ENCODE measurements at places on chromosomes 3 and 15.

DNA sequence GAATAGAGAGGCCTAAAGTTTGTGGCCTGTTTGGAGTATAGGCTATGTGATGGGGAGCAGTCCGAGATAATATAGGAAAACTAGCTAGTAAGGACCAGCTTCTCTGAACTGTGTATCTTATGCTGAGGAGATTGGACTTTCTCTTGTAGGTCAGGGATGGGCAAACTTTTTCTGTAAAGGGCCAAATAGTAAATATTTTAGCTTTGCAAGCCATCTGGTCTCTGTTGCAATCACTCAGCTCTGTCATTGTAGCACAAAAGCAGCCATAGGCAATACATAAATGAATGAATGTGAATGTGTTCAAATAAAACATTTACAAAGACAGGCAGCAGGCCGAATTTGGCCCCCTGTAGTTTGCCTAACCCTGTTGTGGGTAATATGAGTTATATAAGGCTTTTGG, 24.5 kb downstream of the TMOD3 start:
- no peak for DNase-seq

DNA sequence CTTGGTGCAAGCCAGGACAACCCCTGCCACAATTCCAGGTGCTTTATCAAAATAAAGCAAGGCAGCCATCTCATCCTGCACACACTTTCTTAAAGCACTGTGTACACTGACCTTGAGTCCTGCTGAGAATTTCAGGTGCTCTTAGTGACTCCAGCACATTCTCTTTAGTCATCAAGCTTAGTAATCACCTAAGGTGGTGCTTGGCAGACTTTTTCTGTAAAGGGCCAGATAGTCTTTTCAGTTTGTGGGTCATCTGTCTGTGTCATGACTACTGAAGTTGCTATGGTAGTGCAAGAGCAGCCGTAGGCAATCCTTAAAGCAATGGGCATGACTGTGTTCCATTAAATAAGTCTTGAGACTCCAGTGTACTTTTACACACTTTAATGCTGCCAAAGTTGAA, 36.4 kb downstream of the RIOX2 start:
- no peak for DNase-seq

DNA sequence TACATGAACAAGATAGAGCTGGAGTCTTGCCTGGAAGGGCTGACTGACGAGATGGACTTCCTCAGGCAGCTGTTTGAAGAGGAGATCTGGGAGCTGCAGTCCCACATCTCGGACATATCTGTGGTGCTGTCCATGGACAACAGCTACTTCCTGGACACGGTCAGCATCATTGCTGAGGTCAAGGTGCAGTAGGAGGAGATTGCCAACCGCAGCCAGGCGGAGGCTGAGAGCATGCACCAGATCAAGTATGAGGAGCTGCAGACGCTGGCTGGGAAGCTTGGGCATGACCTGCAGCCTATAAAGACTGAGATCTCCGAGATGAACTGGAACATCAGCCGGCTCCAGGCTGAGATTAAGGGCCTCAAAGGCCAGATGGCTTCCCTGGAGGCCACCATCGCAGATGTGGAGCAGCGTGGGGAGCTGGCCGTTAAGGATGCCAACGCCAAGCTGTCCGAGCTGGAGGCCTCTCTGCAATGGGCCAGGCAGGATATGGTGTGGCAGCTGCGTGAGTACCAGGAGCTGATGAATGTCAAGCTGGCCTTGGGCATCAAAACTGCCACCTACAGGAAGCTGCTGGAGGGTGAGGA, 5.5 kb upstream of the LARP6 start:
- DNase-seq, result no peak

DNA sequence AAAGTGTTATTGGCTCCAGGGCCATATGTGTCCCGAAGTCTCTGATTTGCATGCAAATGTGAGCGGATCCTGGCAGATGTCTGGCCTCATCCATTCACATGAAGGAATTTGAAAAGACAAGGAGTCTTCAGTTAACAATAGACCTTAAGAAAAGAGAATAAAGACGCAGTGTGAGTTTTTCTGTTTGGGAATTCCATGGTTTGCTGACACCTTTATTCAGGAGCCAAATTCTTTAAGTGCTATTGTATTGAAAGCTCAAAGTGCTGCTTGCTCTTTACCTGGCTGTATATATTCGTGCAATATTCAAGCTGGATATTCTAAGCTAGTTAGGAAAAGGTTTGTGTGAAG, 2.2 kb downstream of the LRRN1 start:
- DNase-seq, result no peak

DNA sequence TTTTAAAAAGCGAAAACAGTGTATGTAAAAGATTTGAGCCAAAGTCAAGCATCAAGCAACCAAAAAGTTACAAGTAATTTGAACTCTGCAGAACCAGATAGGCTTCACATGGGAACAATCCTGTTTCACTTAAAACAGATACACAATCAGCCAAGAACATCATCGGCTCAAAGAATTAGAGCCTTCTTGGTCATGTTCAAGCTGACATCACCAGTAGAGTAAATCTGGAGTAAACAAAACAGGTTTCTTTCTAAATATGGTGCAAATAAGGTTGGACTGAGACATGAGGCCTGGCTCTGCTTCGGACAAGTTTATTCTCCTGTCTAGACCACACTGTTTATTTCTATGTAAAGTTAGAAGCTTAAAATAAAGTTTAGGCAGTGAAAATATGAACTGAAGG, 116.0 kb downstream of the GMNC start:
- no peak for DNase-seq

- no peak for DNase-seq
Measured at GRCh38 chr3:13896473-13897154, 16.7 kb upstream of the WNT7A start.

- DNase-seq, result no peak
Measured at GRCh38 chr3:46113608-46114007, 86.3 kb upstream of the XCR1 start.

DNA sequence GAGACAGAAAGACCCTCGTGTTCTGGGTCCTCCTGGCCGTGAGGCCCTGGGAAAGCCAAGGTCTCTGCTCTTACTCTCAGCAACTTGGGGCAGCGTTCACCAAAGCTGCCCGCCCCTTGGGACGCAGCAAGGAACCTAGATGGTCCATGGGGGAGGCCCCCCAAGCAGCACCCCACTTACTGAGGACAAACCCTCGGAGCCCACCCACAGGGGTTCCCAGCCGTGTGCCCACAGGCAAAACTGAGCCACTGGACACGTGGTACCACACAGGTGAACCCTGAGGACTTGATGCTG, 166.2 kb upstream of the IQSEC1 start:
- no peak for DNase-seq

DNA sequence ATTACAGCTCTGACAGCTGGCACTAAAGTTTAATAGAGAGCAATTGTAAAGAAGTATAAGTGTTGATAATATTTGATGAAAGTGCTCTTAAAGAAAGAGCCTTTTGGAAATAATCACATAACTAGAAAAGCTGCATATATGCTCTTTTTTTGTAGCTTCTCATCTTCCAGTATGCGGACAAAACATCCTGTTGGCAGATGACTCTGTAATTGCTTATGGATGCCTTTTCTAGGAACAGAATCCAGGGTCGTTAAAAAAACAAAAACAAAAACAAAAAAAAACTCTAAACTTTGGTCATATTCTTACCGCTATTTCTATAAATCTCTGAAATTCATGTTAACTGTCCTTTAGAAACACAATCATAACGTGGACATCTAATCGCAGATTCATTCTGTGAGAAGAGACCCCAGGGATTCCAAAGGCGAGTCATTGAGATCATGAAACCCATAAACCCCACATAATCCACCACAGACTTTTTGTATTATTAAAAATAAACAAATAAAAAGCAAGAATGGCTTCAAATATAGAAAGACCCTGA, 109.8 kb downstream of the EPHA3 start:
- no peak for DNase-seq

DNA sequence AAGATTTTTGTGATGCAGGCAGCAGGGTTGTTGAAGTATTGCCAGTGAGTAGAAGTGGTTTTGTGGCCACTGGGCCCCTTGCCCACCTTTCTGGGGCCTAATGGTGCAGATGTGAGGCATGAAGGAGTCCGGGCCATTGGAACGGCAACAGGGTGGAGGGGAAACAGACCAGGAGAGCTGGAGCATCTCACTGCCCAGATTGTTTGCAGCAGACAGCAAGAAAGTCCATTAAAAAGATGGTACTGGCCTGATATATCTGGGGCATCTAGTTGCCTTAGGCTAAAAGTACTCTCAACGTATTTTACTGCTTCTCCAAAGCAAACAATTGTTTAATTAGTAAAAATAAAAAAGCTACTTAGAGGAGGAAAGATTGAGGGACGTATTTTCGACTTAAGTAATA, 298.4 kb downstream of the SATB1 start:
- no peak for DNase-seq

- DNase-seq, result no peak
Measured at GRCh38 chr3:64093211-64093610, 69.9 kb upstream of the PSMD6 start.

GRCh38 chr3:182052332-182052731, 340.6 kb downstream of the SOX2 start:
- no peak for DNase-seq

GRCh38 chr15:39730552-39730951, 52.1 kb downstream of the FSIP1 start:
- DNase-seq, result no peak

DNA sequence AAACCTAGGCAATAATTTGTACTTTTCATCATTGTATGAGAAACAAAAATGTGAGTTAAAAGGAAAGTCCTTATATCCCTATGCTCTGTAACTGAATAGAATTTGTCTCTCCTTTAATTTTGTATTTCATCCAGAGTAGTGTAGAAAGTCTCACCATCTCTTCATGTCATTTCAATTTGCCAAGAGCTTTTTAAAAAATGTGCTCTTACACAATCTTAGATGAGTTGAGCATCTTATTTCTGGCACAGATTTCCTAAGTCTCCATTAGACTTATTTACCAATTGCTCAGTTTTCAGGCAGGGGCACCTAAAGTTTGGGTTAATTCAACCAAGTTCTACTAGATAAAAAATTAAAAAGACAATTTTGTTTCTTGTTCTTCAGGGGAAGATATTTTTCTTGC, 201.5 kb upstream of the RBMS3 start:
- DNase-seq, result no peak

- peak; percentile 85 for DNase-seq
Measured at GRCh38 chr3:183378008-183378407, 50.4 kb downstream of the MCF2L2 start.

- no peak for DNase-seq
Measured at GRCh38 chr3:34150992-34151391, 352.6 kb downstream of the PDCD6IP start.

DNA sequence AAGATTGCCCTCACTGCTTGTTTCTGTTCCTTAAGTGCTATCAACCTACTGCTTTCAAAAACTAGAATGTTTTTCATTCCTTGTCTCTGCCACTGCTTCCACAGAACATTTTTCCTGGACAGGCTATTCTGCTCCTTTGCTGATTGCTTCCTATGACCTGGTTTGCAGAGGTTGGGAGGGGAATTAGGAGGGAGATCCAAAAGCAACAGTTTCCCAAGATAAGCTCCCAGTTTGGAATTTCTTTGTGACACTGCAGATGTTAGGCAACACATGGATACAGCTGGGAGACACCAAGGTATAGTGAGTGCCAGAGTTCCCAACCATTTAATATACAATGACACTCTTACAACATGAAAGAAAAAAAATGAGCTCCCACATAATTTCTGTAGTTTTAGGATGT, 1036.5 kb downstream of the ROBO2 start:
- DNase-seq, result no peak

- no peak for DNase-seq
Measured at GRCh38 chr15:99021027-99021627, 13.5 kb upstream of the PGPEP1L start.

DNA sequence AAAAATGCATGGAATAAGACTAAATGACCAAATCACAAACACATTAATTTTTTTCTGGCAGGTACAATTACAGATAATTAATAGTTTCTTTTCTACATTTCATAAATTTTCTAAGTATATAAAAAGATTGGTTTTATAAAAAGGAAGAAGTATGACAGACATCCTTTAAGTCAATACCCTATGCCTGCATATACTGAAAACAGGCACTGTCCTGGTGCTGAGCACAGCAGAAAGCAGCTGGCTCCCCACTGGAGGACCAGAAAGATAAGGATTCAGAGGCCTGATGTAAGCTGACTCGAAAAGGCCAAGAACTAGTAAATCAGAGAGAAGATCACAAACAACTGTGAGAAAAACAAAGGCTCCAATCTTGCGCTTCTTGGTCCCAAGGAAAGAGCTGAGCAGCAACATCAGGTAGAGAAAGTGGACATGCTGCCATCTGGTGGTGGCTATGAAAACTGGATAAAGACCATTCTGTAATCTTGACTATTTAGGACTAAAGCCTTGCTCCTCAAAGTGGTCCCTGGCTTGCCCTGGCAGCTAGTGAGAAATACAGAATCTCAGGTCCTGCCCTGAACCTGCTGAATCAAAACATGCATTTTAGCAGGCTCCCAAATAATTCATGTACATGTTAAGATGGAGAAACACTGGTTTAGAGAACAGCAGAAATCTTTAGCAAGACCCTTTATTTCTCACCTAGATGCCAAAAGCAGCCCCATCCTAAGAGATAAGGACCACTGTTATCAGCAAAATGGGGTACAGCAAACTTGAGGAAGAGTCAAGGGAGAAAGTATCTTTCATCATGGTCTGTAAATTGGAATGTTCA, 76.0 kb downstream of the TRANK1 start:
- DNase-seq, result no peak

GRCh38 chr3:45590822-45591546, 3.6 kb upstream of the LIMD1 start:
- no peak for DNase-seq

DNA sequence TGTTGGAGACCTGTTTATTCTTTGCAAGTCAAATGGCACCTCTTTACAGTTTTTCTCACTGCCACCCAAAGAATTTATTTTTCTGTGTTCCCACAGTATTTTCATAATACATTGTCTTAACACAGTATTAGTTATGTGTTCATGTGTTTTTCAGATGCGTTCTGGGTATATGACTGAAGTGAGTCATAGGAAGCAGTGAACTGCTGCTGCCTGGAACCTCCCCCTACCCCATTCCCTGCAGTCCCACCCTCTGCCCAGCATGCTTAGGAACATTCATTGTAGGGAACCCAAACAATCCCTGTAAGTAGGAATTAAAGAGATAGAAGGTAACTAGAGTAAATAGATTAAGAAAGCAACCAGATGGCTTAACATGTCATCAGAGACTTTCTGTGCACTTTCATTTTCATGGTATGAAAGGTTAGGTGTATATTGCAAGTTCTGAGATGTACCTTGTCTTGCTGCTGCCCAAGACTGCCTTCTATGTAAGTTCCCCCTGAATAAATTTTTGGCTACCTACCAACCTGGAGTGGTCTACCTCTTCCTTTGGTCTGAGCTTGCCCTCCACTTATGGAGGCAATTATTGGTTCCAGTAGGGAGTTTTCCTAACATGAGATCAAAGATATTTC, 21.9 kb upstream of the SQOR start:
- no peak for DNase-seq
